ENCODE measurements at places on chromosomes 16 and 17.

GRCh38 chr17:66682283-66682682 lies 152.6 kb upstream of the CACNG5 start:
- peak; percentile 13 for DNase-seq

DNA sequence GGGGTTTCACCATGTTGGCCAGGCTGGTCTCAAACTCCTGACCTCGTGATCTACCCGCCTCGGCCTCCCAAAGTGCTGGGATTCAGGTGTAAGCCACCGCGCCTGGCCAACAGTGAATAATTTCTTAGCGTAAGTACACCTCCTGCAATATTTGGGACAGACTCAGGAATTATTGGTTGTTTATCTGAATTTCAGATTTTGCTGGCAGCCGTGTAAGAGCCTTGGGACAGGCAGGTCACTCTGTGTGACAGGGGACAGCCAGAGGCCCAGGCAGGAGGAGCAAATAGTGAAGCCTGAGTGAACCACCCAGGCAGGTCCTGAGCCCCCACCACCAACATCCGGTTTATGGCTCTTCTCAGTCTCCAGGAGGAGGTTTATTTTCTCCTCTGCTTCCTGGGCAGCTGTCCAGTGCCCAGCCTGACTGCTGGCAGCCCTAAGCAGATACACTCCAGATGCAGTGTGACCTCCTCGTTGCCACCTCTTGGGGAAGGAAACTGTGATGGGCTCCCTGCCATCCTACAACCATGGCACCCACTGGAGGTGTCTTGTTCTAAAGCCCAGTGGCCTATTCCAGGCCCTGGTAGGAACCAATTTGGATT lies 26.2 kb upstream of the ADORA2B start:
- peak; percentile 61 for DNase-seq

DNA sequence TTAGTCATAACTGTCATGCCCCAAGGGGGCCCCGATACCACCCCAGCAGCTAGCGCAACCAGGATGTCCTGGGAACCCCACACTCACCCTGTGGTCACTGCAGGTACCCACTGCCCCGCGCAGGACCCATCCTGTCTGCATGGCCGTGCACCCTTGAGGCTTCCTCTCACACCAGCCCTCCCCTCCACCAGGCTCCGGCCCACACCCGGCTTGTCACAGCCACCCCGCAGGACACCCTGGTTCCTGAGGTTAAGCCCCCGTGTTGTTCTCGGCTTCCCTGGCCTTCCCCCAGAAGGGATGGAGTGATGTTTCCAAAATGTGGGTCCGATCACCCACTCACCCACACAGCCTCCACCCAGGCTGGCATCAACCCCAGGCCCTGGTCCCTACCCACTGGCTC lies 7.5 kb downstream of the DNASE1L2 start:
- DNase-seq = no peak

DNA sequence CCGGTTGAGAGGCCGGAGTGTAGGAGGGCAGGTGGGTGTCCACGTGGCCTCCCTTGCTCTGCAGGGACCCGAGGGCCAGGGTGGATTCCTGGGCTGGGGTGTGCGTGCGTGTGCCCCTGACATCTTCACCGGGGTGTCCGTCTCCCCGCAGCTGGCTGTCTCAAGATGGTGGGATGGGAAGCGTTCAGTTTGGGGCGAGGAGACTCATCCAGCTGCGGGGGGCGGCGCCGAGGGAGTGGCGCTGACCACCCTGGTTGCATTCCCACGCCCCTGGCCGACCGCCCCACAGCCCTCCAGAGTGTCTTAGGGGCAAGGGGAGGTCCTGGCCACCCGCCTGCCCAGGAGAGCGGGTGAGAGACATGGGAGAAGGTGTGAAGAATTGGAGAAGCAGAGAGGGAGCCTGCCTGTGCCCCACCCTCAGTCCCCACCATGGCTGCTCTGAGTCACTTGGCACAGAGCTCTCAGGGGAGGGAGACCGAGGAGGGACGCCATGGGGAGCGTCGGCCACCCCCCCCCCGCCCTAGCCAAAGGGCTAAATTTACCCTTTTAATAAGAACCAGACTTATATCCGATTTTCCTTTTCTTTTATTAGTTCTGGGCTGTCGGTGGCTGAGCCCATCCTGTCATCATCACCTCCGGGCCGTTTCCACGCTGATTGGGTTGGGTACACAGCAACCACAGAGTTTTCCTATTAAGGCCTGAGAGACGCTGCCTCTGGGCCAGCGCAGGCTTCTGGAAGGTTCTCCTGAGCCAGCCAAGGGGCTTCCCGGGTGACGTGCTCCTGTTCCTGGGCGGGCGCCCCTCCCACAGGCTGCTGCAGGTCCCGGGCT lies 22.0 kb downstream of the BAHCC1 start:
- no peak for DNase-seq

DNA sequence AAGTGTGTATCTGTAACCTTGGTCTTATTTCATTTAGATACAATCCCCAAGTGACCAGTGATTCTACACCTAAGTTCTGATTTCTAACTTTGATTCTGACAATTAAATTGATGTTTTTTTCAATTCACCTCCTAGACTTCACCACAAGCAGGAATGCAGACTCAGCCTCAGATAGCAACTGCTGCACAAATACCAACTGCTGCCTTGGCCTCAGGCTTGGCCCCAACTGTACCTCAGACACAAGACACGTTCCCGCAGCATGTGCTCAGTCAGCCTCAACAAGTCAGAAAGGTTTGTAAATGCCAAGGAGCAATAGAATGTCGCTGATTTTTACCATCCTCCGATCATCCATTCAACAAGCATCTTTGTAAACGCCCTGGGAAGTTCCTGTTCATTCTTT lies 177.7 kb downstream of the MRTFB start:
- DNase-seq = no peak

GRCh38 chr17:44827863-44828262 lies 2.2 kb downstream of the GJC1 start:
- DNase-seq = no peak

DNA sequence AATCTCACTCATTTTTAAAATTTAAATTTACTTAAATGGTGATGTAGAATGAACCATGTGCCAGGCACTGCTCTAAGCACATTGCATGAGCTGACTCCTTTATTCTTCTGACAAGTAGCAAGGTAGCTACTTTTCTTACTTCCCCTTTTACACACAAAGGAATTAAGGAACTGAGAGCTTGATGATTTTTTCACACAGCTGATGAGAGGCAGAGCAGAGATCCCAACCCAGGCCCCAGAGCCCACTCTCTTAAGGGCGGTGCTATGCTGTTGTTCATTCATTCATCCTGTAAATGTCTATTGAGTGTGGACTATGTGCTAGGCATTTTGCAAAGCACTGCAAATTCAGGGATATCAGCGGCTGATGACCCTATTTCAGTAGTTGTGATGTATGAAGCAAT lies 17.9 kb downstream of the SEC14L5 start:
- DNase-seq = no peak

- DNase-seq = no peak
These were observed 601 bp downstream of the PHKB start for GRCh38 chr16:47461598-47462266.

GRCh38 chr16:4390266-4391260 lies 18.9 kb downstream of the VASN start:
- no peak for DNase-seq

- DNase-seq = no peak
These were observed 6.2 kb downstream of the KRTAP4-6 start for GRCh38 chr17:41133880-41134735.

GRCh38 chr16:9970796-9971195 lies 211.4 kb downstream of the GRIN2A start:
- no peak for DNase-seq

DNA sequence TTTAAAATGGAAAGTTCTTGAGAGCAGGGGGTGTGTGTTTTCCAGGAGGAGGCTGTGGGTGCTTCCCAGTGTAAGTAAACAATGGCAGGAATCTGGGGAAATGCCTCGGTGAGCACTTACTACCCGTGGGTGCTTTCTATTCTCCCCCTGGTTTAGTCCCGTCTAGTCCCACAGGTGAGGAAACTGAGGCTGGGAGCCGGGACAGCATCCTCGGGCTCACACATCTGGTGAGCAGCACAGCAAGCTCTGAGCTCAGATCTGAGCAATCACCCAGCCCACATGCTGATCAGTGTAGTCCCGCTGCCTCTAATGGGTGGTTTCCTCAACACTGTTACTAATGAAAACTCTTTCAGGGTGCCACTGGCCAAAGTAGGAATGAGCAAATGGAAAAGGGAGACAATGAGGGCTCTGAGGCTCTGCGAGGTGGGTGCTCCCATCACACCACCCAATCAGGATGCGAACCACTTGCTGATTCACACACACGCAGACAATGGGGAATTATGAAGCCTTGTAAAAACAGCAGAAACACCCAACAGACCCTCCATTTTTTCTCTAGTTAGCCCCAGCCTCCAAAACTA lies 202.6 kb downstream of the PARN start:
- no peak for DNase-seq

DNA sequence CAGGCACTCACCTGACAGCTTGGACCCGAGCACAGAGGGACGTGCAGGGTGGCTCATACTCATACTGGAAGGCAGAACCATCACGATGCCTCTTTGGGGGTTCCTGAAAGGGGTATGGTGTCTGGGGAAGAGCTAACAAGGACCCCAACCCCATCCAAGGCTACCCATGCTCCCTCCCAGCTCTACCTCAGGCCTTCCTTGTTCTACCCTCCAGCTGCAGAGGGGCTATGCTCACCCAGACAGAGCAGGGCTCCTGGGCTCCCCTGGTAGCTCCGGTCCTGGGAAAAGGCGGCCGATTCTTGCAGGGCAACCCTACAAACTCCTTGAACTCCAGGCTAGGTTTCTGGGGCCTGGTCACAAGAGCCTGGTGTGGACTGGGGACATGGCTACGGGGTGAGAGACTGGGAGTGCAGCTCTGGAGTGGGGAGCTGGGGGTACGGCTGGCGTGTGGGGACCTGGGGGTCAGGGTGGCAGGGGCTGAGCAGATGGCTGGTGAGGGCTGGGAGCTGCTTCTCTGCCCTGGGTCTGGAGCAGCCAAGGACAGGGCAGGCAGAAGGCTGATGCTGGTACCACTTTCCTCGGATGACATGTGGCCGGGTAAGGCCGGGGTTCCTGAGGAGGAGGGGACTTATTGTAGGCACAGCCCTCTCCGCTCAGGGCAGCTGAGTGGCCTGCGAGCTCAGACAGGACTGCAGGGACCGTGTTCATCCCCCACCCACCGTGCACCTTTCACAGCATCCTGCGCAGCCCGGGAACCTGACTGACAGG lies 2.1 kb downstream of the ACD start:
- no peak for DNase-seq

GRCh38 chr17:33802349-33803198 lies 452.5 kb upstream of the CCL2 start:
- no peak for DNase-seq

DNA sequence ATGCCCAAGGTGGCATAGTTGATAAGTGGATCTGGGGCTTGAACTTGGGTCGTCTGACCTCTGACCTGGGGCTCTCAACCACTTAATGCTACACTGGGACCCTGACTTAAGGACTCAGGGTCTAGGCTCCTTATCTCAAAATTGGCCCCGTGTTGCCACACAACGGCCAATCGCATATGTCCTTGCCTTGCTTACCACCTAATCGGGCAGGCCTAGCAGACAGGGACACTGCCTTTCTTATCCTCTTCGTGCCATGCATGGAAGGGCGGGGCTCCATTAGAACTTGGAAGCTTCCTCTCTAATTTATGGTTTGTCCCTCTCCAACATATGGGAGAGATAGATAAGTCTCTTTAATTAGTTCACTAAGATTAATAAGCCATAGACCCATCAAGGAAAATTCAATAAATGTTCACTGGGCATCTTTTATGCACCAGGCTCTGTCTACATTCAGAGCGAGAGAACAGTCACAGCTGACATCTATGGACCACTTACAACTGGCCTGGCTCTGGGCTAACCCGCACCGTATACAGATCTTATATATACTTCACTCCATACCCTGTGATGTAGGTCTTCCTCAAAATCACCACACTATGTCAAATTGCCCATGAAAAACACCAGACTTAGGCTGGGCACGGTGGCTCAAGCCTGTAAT lies 35.1 kb downstream of the CDH1 start:
- DNase-seq = no peak

- no peak for DNase-seq
These were observed 4.5 kb downstream of the RANBP10 start for GRCh38 chr16:67801883-67802282.

- DNase-seq = no peak
These were observed 5.6 kb downstream of the PER1 start for GRCh38 chr17:8146381-8147140.

DNA sequence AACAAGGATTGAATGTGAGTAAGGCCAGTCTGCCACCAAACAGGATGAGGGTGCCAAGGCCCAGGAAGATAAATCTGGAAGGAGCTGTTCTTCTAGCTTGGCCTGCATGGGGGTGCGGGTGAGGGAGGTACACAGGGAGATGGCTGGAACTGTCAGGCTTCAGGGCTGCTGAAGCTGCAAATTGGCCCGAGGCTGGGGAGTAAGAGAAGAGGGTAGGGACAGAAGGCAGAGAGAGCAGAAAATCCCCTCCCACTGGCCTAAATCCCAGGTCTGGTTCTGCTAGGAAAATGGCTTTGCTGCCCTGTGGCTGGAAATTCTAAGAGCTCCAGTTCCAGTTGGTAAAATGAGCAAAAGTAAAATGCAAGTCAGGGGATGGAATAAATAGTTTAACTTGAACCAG lies 87.9 kb downstream of the CCDC182 start:
- no peak for DNase-seq

DNA sequence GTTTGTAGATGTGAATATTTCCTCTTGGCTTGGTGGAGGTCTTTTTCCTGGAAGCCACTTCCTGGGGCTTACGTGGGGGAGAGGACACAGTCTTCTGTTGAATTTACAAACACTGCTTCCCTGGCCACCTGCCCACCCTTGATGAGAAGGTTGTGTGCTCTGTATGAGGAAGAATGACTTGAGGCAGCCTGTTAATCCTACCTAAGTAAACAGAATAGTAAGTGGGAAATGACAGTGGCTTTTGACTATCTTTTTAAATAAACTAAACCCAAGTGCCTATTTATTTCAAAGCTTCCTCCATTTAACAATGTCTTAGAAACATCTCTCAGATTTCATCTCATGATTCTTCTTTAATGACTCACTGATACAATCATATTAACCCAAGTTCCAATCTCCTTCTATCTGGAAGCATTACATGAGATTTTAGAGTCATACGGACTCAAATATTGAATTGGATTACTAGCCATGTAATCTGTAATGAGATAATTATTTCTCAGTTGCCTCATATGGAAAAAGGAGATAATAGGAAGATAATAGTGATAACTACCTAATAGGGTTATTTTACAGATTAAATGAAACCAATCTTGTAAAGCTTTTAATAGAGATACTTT lies 96.6 kb upstream of the SMIM36 start:
- DNase-seq = peak; percentile 40

All from heart right ventricle (tissue), 16 donors.